ENCODE measurements at places on chromosomes 16 and 17.
A peak's percentile ranks its signal among the peaks of the same experiment; 100 is the strongest.

DNA sequence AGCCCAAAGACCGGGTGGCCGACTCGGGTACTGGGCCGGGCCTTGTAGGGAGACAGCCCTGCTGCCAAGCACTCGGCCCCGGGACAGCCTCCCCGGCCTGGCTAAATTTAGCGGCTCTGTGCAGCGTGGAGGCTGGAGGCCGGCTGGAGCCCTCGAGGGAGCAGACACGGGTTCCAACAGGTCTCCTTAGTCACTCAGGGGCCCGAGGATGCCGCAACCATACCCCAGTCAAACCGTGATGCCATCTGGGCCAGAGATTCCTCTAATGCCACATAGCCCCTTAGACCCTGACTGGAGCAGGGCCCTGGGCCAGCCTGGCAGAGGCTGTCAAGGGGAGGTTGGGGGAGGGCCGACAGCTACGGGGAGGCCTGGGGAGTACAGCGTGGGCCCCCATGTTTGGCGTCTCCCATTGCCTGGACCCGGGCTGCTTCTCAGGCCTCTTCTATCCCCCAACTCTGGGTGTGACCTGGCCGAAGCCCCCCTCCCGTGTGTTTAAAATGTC is 2.9 kb upstream of the P2RX1 start:
- DNase-seq = no peak

DNA sequence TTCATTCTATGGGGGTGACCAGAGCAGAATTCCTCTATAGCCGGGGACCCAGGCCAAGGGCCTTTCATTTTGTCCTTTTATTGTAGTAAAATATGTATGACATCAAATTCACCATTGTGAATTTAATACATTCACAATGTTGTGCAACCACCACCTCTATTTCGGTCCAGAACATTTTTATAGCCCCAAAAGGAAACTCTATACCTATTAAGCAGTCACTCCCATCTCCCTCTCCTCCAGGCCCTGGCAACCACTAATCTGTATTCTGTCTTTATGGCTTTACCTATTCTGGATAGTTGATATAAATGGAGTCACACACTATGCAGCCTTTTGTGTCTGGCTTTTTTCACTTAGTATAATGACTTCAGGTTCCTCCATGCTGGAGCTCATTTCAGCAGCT is 9.7 kb upstream of the TNS4 start:
- DNase-seq = no peak

GRCh38 chr16:65618333-65618732 is 496.5 kb upstream of the CDH11 start:
- no peak for DNase-seq

GRCh38 chr16:89093602-89094251 is at the start of gene ACSF3:
Gene ACSF3, plus strand, starts transcription at chr16:89093852. Its CDS starts 6,830 bp downstream, at chr16:89100682.
- peak; percentile 78 for DNase-seq

DNA sequence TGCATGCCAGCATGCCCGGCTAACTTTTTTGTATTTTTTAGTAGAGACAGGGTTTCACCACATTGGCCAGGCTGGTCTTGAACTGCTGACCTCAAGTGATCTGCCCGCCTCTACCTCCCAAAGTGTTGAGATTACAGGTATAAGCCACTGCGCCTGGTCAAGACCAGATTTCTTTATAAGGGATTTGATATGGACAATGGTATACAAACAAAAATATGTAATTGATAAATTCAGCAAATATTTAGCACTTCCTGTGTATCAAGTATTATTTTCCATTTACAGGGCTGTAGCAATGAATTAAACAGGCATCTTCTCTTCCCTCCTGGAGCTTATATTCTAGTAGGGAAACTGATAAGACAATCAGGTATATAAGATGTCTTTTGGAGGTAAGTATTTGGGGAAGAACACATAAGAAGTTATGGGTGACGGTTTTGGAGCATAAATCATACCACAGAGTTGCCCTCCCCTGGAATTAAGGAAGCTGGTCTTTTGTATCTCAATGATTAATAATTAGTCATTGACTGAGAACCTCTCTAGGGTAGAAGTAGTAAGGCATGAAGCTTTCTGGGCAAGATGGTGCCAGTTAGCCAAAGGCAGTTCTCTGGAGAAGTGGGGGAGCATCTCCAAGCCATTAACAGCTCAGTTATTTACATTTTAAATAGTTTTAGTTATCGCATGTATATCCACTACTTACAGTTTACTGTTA is 35.8 kb downstream of the TANC2 start:
- no peak for DNase-seq

- DNase-seq = no peak
Observed at GRCh38 chr16:85327731-85328675, 215.7 kb upstream of the CIBAR2 start.

DNA sequence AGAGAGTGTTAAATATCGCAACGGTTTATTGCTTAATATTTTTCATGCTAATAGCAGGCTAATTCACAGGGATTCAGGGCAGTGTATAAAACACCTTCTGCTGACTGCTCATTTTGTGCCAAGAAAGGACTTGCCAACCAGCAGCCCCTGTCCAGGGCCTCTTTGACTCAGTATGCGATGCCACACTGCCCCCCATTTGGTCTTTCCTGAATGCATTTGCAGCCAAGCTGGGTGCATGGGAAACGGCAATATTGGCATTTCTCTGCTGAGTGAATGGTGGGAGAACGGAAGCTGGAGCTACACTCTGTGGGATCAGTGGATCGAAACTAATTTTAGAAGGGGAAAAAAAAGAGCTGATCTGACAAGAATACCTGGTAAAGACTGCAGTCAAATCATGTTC is 152.9 kb upstream of the C16orf82 start:
- DNase-seq = no peak

GRCh38 chr16:49472598-49472997 is 99.0 kb downstream of the C16orf78 start:
- no peak for DNase-seq

DNA sequence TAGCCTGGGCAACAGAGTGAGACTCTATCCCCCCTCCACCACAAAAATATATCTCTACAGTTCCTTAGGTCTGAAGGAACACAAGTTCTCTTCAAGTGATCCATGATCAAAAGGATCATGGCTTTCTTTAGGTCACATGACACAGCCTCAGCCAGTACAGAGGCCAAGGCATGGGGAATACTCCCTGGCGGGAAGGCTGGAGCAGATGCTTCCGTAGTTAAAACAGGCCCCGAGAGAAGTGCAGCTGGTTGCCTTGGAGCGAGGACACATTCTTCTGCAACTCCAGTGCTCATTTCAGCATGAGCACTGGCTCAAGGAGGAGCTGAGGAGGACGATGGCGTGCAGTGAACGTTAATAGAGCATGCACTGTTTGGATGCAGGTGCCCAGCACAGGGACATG is 13.5 kb downstream of the CDIP1 start:
- DNase-seq = no peak

DNA sequence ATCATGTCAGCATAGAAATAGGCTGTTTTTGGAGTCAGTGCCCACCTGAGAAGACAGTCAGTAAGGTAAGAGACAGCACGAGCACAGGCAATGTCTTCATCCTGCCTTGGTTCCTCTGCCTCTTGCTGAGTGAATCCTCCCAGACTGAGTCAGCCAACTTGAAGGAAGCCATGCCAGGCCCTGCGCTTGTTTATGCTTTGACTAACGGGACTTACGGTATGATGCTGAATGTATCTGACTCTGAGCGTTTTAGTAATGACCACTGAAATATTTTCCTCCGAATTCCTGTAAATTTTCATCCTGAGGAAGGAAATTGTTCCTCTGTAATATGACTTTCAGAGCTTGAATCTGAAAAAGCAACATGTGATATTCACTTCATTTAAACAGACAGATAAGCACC is 18.0 kb downstream of the C17orf67 start:
- DNase-seq = no peak

- no peak for DNase-seq
Observed at GRCh38 chr16:85782451-85782850, 16.9 kb downstream of the EMC8 start.

GRCh38 chr16:54355251-54355650 is 68.7 kb upstream of the IRX3 start:
- DNase-seq = no peak

- DNase-seq = no peak
Observed at GRCh38 chr17:65064452-65065019, 8.0 kb upstream of the GNA13 start.

GRCh38 chr17:74953134-74953687 is 17.5 kb downstream of the OTOP3 start:
- no peak for DNase-seq

DNA sequence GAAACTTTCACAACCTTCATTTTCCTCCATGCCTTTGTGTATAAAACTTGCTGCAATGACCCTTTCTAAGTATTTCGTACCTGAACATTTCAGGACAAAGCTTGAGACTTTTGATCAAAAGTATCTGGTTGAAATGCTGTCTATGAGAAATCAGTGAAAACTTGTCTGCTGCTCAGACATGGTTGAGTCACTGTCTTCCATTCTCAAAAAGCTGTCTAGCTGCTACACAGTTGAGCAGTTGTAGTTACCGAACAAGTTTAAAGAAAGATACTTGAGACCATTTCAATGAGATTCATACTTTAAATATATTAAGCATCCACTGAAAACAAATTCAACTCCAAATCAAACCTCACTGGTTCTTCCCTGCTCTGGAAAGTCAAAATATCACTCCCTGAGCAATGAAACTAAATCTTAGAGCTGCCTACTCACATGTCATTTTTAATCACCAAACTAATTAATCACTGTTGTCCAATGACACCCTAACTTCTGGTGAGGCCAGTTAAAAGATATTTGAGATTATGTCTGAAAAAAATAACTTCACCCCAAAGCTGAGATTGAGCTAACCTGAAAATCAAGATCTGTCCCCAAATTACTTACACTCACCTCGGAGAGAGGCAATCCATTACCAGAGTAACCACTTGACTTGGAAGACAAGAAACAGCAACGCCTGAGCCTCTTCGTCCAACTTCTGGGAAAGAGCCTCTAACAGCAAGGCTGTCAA is 488 bp downstream of the TMEM100 start:
- DNase-seq = no peak

DNA sequence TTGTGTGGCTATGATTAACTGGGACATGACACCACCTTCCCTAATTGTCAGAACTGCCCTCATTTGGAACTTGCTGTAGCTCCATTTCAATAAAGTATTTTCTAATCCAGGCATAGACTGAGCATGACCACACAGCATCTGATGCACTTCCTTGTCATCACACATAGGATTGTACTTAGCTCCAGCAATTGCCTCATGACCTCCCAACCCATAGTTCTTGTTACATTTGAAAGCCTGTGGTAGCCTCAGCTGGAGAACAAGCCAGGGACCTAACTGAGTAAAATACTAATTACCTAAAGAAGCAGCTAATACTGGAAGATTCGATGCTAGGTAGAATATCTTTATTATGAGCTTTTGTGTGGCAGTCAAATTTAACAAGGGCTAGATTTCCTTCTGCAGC is 187.3 kb upstream of the KIF2B start:
- no peak for DNase-seq

DNA sequence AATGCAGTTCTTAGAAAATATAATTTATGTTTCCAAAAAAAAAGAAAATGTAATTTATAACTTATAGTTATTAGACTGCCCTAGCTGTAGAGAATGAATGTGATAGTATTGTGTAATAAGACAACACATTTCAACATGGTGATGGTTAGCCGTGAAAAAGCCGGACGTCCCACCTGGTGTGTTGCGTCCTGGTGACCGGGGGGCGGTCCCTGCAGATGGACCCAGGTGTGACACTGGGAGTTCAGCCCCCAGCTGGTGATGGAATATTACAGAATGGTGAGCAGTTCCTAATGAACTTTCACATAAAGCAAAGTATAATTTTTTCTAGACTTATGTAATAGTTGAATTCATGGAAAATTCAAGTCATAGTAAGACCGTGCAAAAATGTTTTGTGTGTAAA is 132.8 kb downstream of the LAT start:
- no peak for DNase-seq

DNA sequence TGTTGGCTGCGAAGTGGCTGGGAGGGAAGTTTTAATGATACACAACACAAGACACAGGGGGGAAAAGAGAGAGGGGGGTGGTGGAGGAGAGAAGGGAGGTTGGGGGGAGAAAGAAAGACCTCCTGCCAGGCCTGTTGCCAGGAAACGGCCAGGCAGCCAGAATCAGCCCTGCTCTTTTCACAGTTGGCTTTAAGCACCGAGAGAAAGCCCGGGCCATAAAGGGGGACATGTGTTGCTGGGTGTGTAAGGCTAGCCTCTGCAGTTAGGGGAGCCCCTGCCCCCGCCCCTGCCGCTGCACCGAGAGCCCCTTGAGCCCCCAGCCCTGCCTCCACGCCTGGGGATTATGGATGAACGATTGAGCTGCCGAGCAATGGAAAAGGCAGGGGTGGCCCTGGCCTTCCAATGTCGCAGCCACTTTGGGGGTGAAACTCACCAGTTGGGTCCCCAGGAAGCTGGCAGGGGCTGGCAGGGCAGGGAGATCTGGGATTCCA is 13.9 kb upstream of the WNT3 start:
- DNase-seq = no peak

- DNase-seq = peak; percentile 71
Observed at GRCh38 chr16:17578981-17579874, 108.5 kb upstream of the XYLT1 start.

DNA sequence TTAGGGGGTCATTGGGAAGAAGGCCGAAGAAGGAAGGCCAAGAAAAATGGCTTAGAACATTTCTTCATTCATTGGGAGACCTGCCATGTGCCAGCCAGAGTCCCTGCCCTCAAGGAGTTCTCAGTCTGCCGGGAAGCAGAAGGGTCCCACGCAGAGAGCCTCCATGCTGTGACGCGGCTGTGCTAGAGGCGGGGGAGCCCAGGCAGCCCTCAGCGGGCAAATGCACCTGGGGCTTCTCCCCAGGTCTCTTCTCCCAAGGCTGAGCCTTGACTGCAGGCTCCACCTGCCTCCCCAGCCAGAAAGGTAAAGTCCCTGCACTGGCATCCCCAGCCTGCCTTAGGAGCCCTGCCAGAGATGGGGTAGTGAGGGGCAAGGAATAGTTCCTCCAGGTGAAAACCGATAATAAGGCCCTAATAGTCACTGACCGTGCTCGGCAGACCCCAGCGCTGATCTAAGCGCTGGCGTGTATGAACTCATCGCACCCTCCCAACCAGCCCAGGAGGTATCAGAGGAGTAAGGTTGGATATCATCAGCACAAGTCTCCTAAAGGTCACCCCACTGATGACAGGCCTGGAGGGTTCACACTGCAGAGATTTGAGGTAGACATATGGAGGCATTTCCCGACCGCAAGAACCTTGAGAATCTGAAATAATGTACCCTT is 6.0 kb upstream of the CDR2L start:
- DNase-seq = no peak

DNA sequence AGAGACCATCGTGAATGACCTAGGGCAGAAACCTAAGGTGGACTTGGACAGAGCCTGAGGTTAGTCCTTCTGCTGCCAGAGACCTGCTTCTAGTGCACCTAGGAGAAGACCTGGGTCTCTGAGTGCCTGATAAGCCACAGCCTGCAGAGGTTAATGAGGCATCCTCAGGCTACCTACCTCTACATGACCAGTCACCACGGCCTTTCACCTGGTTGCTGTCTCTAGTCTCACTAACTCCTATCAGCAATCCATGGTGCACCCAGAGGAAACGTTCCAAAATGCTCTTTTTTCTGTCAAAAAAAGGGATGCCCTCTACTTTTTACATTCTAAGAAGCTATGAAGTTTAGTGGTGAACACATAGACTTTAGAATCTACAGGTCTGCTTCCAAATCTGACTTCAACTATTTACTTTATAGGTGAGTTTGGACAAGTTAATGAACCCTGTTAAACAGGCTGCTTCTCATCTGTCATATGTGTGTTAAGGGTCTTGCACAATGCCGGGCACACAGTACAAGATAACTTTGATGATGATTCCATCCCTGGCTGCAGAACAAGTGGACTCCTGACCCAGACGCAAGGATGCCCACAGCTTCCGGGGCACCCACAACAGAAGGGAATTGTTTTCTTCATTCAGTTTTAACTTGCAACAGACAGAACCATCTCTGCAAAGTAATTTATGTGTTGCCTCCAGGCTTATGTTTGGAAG is 469.9 kb upstream of the CDH5 start:
- no peak for DNase-seq

GRCh38 chr17:36650096-36650775 is 48.9 kb downstream of the MRM1 start:
- no peak for DNase-seq

Measured in activated CD4-positive, alpha-beta T cell treated with anti-CD3 and anti-CD28 coated beads for 36 hours (primary cell).